Activated T-helper 1 cell treated with Interleukin-2 at 50 U/mL for 16 hours (primary cell): ENCODE measurements at places on chromosomes 4 and X.

DNA sequence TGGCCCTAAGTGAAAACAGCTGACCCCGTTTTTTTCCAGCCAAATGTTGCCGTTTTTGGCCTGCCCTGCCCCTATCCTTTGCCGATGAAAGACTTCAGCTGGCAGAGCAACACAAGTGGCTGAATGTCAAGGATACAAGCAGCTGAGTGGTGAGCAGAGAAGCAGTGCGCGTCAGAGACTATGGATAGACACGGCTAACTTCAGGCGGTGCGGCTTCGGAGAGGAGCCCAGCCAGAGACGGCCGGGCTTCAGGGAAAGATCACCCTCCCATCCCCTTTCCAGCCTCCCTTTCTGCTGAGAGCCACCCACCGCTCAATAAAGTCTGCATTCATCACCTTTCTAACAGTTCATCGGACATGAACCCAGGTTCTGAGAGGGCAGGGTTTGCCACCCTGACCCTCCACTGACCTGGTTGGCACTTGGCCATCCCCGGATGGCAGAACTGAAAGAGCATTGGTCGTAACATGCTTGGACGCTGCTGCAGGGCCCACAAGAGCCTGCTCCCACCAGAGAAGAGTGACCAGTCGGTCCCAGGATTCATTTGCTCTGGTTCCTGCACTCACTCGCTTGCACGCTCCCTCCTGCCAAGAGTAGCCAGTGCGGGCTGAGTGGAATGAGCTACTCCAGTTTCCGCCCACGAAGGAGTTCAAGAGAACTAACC is 125.8 kb downstream of the PPEF1 start:
- DNase-seq: no peak

- no peak for DNase-seq
Measured at GRCh38 chr4:150720973-150721518, 139.1 kb downstream of the MAB21L2 start.

DNA sequence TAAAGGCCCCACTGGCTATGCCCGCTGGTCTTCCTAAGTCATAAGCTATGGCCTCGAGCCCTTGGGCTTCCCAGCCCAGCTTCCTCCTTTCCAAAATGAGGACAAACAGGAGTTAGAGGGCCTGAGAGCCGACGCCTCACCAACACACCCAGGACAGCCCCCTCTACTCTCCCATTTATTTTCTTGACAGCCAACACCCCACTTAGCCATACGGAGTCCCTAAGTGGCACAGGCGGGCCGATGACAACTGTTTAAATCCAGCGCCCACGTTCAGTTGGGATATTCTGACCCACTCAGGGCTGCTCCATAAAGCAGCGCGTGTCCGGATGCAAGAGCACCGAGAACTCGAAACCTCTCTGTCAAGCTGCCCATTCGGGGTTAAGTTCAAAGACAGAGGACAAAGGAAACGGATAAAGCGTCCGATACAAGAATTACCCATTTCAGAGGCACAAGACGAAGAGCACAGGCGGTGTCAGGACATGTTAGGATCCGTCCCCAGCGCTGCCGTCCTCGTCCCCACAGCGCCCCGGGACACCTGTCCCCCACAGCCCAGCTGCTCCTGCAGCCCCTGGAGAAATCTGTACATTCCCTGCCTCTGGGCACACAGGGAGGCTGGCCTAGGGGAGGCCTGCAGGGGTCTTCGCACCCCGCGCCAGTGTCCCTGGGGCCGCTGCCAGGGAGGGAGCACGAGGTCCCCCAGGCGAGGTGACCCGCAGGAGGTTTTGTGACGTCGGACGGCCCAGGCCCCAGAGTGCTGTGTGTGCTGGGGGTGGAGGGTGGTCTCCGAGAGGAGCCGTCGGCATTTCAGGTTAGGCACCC is 1.2 kb downstream of the PRKX start:
- no peak for DNase-seq

DNA sequence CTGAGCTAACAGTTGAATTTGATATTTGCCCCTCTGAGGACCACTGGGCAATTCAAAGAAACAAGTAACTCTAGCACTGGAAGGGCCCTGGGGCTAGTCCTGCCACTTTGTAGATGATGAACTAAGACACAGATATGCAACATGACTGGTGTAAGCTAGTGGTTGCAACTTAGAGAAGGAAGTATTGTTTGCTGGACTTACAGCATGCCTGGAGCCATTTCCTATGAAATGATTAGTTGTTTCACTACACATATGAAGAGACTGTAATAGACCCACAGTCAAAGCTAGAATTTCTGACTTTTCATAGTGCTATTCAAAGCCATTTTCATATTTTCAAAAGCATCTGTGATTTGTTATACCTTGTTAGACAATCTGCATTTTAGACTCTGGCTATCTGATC is 96.2 kb downstream of the TSPAN7 start:
- DNase-seq: no peak

DNA sequence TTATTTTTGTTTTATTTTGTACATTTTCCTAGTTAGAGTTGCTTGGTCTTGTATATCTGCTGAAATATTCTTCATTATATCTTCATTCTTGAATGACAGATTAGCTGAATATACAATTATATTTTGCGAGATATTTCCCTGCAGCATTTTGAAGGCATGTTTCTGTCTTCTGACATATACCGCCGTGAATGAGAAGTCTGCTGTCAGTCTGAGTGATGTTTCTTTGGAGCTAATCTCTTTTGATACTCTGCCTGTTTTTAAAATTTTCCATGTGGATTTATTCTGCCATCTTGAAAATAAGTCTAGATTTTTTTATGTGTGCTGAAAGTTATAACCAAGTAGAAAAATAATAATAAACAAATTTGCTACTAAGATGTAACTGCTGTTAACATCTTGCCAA is 148.5 kb downstream of the MAGEC1 start:
- DNase-seq: no peak

DNA sequence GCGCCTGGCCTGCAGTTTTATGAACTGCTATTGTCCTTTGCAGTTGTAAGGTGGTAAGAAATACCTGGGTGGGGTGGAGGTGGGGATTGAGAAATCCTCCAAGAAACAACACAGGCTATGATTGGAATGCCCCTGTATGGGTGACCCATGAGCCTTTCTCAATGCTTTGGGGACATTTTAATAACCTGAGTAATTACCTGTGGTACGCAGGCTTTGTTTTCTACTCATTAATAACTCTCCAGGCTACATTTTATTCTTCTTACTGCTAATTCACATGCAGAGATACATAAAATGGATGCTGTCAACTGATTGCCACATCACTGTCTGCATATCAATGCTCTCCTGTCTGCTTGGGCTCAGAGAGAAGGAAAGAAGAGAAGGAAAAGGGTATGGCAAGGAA is 41.8 kb downstream of the PHEX start:
- DNase-seq: no peak
